Large intestine (tissue), 12 donors: ENCODE measurements at places on chromosomes 1 and 21.

GRCh38 chr1:245788269-245788668, 633.5 kb downstream of the KIF26B start:
- DNase-seq, result no peak

- DNase-seq, result no peak
Observed at GRCh38 chr1:192527950-192528349, 47.6 kb upstream of the RGS1 start.

GRCh38 chr1:25443030-25443699, 12.5 kb downstream of the MACO1 start:
- no peak for DNase-seq

DNA sequence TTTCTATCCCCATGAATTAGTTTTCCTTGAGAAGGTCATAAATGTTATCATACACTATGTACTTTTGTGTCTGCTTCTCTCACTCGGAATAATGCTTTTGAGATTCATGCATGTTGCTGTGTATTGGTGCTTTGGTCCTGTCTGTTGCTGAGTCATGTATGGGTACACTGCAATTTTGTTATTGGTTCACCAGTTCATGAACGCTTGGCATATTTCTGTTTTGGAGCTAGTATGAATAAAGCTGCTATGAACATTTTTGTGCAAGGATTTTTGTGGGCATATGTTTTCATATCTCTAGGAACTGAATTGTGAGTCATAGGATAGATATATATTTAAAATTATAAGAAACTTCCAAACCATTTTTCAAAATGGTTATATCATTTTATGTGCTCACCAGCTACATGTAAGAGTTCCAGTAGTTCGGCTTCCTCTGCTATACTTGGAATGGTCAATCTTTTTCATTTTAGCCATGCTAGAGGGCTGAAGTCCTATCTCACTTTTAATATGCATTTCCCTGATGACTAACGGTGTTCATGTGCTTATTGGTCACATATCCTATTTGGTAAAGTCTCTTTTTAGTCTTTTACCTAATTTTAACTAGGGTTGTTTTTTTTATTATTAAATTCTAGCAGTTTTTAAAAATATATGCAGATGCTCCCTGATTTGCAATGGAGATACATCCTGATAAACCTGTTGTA, 38.2 kb downstream of the ETS2 start:
- DNase-seq, result no peak

- DNase-seq, result no peak
Observed at GRCh38 chr1:205049479-205049878, 6.5 kb downstream of the CNTN2 start.

- peak; percentile 69 for DNase-seq
Observed at GRCh38 chr1:22420455-22421053, 31.1 kb upstream of the ZBTB40 start.

- DNase-seq, result no peak
Observed at GRCh38 chr1:151511636-151512215, 539 bp downstream of the CGN start.

DNA sequence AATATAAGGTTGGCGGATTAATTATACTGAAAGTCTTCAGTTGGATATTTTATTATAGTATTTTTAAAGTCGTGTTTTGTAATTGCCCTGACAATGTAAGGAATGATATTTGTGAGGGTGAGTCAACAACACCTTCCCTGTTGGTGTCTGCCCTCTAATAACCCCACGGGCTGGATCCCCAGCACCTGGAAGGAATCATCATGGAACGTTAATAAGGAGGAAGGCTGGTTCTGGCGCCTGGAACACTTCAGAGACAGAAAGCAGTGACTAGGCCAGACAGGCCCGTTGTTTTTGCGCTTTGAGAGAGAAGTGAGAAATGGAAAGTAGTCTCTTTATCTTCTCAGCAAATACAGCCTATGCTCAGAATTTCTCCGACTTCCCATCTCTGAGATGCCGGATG, 31.6 kb downstream of the TEX35 start:
- DNase-seq, result no peak
